ENCODE measurements at places on chromosomes 11 and 22.

GRCh38 chr11:78646564-78647185 is 72.0 kb upstream of the NARS2 start:
- DNase-seq = no peak

DNA sequence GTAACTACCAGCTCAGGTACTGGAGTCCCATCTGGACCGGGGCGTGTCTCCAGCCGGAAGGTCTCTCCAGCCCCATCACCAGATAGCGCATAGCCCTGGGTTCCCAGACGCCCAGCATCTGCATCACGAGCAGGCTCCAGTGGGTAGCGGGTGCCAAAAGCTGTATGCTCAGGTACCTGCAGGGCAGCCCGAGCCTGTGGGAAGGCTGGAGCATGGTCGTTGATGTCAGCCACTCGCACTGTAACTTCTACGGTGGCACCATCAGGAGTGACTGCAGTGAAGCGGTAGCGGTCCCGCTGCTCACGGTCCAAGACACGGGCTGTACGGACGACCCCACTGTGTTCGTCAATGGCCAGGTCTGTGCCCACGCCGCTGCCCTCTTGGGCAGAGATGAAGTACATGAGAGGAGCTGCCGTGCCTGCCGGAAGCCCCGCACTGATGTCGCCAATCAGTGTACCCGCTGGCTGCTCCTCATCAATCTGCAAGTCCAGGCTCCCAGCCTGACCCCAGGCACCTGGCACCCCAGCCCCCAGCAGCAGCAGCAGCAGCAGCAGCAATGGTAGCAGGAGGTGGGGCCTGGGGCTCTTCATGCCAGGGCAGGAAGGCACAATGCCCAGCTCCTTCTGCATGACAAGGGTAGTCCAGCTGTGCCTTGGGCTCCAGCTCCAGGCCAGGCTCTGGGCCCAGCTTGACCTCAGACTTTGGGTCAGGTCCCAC is 14.5 kb downstream of the DCHS1 start:
- no peak for DNase-seq

DNA sequence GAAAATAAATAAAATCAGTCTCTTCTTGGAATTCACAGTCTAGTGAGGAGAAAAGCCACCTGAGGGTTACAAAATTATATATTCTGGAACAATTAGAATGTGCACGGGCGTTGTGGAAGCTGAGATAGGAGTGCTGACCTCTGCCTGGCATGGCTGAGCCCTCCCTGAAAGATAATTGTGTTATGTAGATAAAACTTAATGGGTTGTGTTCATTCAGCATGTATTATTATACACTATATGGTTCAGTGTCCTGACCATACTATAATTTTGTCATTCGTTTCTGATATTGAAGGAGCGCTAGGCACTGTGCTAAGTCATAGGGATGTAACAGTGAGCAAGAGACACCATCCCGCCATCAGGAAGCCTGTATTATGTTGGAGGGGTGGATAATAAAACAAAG is 3.7 kb downstream of the ACAT1 start:
- no peak for DNase-seq

GRCh38 chr22:17917490-17917983 is 106.8 kb downstream of the MICAL3 start:
- DNase-seq = no peak

GRCh38 chr11:1836011-1836945 is 1.5 kb downstream of the SYT8 start:
- no peak for DNase-seq

DNA sequence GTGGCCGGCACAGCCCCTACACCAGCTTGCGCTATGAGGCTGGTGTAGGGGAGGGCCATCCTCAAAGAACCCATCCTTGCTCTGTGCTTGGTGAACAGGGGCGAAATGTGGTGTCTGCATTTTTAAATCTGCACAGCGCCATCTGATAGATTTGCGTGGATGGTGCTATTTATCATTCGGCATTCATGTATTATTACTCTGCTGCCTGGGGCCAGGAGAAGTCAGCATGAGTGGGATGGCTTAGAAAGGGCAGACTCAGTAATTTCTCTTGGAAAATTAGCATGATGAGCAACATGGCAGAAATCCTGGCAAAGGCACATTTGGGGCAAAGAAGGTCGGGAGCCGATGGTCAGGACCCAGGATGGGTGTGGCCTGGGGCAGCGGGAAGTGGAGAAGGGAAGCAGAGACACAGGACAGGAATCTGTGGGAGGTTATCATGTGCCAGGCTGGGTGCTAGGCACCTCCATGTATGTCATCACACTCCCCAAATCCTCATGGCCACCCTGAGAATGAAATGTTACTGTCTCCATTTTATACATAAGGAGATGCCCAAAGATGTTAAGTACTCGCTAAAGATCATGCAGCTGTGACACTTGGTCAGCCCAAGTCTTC is 149.0 kb downstream of the CEP164 start:
- DNase-seq = no peak

GRCh38 chr11:25039165-25039564 is 542.3 kb downstream of the LUZP2 start:
- no peak for DNase-seq

- no peak for DNase-seq
Observed at GRCh38 chr22:20210473-20211059, 57.6 kb downstream of the RTN4R start.

DNA sequence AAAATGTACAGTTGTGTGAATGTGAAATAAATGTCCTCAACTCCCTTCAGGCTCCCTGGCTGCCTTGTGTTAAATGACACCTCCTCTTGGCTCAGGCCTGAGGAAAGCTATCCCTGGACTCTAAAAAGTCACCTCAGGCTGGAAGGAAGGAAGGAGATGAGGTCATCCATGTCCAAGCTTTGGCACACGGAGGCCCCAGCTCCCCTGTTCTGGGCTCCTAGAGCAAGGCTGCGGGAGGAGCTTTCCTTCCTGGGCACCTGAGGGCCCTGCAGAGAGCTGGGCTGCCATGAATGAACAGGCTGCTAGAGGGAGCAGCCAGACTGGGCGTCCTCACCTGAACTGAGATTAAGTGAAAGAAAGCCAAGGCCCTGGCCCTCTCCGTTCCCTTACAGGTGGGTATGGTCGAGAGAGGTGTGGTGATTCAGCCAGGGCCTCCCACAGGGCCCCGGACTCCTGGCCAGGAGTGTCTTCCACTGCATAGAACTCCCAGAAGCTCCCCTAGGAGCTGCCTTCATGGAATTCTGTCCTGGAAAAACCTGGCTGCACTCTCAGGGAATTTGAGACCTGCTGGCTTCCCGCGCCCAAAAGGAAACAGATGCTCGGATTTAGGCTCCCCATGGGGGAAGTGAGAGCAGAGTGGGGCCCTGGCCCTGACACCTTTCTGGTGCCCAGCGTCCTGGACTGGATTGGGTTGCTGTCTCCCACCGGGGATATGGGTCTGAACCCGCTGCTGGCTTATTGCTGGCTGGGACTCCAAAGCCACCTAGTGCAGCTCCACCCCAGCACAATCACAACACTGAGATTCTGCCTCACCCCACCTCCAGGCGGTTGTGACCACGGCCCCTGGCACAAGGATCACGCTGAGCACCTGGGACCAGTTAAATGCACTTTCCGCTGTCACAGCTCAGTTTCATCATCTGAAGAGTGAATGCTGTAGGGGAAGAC is 22.2 kb downstream of the MYBPC3 start:
- DNase-seq = no peak

GRCh38 chr11:98195300-98195699 is 825.4 kb upstream of the CNTN5 start:
- DNase-seq = no peak

- DNase-seq = no peak
Observed at GRCh38 chr11:94787801-94788200, 19.6 kb downstream of the AMOTL1 start.

- no peak for DNase-seq
Observed at GRCh38 chr22:29499852-29500251, 19.8 kb downstream of the NEFH start.

DNA sequence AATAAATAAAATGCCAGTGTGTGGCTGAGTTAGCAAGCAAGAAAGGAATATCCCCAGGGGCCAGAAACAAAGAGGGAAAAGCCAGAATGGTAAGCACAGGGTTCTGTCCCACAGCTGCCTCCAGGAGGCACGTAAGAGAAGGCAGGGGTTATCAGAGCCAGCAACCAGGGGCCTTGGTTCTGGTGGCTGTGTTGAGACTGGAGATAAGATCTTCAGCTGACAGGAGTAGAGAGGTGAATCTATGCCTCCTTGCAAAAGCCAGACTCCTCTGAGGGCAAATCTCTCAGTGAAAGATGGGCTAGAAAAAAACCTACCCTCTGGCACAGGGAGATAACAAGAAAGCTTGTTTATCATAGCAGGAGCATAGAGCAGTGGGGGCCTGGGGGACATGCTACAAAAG is 29.8 kb upstream of the NFAM1 start:
- no peak for DNase-seq

- DNase-seq = no peak
Observed at GRCh38 chr22:36738416-36739020, 35.0 kb upstream of the CACNG2 start.

DNA sequence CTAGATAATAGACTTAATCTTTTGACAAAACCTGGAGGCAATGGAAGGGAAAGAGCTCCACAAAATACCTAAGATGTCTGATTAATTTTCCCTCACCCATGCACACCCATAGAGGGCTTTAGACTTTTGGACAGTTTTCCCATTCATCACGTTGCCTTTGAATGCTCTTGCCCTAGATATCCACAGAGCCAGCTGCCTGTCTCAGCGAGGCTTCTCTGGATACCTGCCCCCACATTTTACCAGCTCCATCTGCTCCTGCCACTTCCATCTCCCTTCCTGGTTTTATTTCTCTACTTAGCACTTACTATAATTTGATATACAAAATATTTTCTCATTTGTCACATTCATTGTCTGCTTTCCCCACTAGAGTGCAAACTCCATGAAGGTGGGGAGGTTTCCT is 136.8 kb downstream of the FDX1 start:
- DNase-seq = no peak

DNA sequence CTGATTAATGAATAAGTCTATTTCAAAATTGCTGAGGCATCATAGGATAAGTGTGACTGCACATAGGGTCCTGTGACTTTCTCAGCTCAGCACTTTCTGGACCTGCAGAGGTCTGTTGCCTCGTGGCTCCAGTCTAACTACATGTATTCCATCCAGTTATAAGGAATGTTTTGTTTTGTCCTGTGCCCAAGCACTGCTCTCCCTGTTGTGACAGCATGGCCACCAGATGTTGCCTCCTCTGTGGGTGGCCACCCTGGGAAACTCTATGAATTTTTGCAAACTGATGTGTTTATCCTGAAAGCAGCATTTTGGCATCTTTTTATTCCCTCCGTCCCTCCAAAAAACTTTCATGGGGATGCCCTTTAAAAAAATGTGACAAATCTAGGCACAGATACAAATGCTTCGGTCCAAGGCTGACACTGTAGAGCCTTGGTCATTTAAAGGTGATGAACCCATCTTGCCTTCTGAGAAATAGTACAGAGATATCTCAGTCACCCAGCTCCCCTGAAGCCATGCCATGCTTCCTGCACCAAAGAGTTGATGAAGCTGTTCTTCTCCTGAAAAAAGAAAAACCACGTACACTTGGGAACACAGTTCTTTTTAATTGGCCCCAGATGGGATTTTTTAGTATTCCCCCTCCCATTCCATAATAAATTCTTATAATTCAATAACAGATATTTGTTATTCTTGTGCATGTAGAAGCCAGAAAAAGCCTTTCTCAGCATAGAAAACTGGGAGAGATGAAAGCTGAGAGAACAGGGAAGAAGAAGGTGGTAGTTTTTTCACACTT is 72.6 kb downstream of the CCDC34 start:
- DNase-seq = no peak

DNA sequence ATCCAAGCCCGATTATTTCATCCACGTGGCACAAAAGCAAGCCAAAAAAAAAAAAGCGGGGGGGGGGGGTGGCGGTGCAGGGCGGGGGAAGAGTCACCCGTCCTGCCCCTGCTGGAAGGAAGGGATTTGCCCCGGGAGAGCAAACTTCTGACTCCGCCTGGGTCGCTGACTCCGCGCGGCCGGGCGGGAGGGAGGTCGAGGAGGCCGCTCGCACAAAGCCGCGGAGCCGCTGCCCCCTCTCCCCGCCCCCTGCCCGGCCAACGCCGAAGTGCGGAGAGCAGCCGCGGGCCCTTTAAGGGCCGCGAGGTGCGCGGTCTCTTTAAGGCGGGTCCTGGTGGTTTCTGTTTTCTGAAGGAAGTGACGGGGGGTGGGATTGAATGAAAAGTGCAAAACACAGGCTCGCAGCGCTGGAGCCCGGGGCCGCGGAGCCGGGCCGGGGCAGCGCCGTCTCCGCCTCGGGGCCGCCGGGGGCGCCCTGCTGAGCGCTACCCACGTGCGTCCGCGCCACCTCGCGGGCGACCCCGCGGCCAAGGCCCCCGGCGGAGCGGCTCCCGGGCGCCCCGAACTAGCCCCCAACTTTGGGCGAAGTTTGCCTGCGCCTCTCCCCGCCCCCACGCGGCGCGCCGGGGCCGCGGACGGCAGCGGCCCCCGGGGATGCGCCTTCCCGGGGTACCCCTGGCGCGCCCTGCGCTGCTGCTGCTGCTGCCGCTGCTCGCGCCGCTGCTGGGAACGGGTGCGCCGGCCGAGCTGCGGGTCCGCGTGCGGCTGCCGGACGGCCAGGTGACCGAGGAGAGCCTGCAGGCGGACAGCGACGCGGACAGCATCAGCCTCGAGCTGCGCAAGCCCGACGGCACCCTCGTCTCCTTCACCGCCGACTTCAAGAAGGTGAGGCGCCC is at the start of gene OAF:
Gene OAF (plus strand): TSS at position 407 of the 896 bp plus-strand sequence. CDS start 248 bp downstream, at position 655.
- peak; percentile 40 for DNase-seq

DNA sequence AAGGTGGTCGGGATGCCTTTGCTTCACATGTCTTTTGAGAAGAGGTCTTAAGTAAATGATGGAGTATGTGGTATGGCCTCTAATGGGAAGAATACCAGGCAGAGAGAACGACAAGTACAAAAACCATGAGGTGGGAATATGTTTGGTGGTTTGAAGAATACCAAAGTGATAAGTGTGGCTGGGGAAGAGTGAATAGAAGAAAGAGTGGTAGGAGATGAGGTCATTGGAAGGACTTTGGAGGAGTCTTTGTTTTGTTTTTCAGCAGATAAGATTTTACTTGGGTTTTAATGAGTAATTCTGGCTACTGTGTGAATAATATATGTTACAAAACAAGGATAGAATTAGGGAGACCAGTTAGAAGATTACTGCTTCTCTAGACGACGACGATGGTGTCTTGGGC is 515.4 kb downstream of the RAB38 start:
- no peak for DNase-seq

- no peak for DNase-seq
Observed at GRCh38 chr11:123427405-123427804, 2.7 kb upstream of the GRAMD1B start.

DNA sequence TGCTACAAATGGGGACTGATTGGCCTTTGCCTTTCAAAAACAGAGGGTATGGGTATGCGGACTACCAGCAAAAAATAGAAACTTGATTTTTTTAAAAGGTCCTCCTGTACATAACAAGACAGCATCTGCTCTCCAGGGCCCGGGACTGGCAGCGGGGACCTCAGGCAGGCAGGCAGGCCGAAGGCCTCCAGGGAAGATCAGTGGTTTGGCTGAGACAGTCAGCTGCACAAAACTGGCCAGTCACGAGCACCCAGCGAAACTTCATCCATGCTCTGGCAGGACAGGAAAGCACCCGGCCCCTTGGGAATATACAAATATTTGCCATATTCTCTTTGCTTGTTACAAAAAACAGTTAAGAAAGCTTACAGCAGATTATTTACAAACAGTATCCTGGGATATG is 11.0 kb downstream of the RPL27A start:
- no peak for DNase-seq

GRCh38 chr11:19924716-19925115 is 212.1 kb downstream of the NAV2 start:
- no peak for DNase-seq

All from pulmonary artery endothelial cell (primary cell).